ENCODE measurements at places on chromosomes 5 and 9.

- DNase-seq, result no peak
These were observed 36.4 kb downstream of the GARNL3 start for GRCh38 chr9:127300886-127301447.

GRCh38 chr5:175750511-175750931 is 92.7 kb downstream of the HRH2 start:
- DNase-seq, result no peak

GRCh38 chr5:135662061-135662481 is 83.3 kb upstream of the CXCL14 start:
- DNase-seq, result no peak

- no peak for DNase-seq
These were observed 449.5 kb downstream of the AGTPBP1 start for GRCh38 chr9:85292261-85292660.

GRCh38 chr5:2895876-2896275 is 144.4 kb upstream of the IRX2 start:
- no peak for DNase-seq

DNA sequence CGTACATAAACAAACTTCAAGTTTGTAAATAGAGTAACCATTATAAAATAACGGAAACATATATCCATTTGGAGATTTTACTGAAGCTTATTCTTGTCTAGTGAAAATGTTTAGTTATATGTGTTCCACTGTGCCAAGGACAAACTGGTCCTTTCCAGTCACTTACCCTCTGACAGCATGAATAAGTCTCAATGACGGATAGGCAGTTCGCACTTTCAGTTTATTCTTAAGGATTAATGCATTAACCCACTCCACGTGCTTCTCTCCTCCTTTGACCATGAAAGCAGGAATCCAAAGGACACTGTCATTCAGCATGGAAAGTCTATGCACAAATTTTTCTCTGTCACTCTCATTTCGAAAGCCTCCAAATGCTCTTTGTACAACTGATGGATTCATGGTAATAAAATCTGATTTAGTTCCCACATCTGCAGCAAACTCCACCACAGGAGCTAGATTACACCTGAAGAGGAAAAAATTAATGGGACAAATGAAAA is 47.1 kb downstream of the ST8SIA4 start:
- no peak for DNase-seq

DNA sequence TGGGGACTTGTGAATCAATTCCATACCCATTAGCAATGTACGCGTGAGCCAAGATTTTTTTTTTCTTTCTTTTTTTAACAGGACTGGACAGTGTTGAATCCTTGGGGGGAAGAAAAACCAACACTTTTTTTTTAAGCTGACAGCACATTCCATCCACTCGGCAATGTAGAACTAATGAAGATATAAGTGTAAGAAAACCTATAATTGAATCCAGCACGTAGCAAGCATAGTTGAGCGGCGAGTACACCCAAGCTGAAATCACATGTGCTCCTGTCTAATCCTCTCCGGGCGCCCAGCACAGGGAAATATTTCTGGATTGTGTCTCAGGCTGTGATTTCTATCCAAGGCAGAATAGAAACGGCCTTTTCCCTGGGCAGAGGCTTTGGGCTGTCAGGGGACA is 118.2 kb downstream of the BOD1 start:
- DNase-seq, result no peak

DNA sequence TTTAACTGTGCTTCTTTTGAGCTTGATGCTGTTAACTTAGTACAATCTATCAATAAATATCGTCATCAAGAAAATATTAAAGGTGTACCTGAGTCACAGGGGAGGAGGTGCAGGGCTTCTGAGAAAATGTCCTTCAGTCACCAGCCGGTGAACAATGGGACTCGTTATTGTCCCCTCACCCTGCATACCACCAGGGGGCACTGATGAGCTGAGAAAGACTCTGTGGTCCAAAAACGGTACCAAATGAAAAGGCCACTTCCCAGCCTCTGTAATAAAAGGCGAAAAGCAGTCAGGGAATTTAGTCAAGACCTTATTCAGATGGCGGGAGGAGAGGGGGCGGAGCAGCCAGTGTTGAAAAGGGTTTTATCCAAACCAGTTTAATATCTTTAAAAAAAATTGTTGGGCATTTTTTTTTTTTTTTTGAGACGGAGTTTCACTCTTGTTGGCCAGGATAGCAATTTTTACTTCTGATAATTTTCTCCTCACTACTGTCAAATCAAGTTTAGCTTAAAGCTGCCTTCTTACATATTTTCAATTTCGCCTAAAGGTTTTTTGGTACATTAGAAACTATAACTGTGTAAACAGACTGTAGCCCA is 271.9 kb upstream of the ADAMTS16 start:
- DNase-seq, result no peak

DNA sequence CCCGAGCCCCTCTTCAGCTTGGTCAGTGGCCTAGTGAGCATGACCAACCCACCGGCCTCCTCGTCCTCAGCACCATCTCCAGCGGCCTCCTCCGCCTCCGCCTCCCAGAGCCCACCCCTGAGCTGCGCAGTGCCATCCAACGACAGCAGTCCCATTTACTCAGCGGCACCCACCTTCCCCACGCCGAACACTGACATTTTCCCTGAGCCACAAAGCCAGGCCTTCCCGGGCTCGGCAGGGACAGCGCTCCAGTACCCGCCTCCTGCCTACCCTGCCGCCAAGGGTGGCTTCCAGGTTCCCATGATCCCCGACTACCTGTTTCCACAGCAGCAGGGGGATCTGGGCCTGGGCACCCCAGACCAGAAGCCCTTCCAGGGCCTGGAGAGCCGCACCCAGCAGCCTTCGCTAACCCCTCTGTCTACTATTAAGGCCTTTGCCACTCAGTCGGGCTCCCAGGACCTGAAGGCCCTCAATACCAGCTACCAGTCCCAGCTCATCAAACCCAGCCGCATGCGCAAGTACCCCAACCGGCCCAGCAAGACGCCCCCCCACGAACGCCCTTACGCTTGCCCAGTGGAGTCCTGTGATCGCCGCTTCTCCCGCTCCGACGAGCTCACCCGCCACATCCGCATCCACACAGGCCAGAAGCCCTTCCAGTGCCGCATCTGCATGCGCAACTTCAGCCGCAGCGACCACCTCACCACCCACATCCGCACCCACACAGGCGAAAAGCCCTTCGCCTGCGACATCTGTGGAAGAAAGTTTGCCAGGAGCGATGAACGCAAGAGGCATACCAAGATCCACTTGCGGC is 1.8 kb downstream of the EGR1 start:
- peak; percentile 18 for DNase-seq

GRCh38 chr9:129394061-129394885 is 216.2 kb upstream of the IER5L start:
- no peak for DNase-seq

DNA sequence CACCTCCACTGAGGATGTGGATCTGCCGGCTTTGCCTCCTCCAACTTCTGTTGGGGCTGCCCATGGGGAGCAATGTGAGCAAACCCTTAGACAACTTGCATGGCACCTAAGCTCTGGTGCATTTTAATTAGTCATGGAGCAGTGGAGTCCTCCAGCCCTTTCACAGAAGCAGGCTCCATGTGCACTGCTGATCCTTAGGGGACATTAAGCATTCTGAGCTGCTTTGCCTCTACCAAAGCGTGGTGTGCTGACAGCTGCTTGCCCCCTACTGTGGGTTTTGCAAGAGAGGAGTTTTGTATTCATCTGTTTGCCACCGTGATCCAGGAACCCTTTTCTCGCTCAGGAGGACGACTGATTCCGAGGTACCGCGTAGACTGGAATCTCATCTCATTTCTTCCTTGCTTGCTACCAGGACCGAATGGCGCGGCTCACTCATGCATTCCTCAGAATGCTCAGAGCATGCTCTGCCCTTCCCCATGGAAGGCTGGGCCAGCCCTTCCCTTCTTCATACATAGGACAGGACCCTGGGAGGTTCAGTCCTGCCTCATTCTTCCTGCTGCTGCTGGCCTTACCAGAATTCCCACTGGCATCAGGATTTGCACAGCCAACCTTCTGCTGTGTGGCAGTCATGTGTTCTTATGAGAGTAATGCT is 432.5 kb downstream of the GADD45G start:
- DNase-seq, result no peak

GRCh38 chr9:79945016-79945415 is 373.3 kb downstream of the TLE4 start:
- no peak for DNase-seq

GRCh38 chr5:8700222-8700621 is 831.3 kb downstream of the MTRR start:
- no peak for DNase-seq

GRCh38 chr9:38048316-38048969 is 20.6 kb downstream of the SHB start:
- no peak for DNase-seq

GRCh38 chr9:134396258-134396742 is 70.0 kb downstream of the RXRA start:
- DNase-seq, result peak; percentile 68

GRCh38 chr5:93280518-93280917 is 300.5 kb downstream of the NR2F1-AS1 start:
- DNase-seq, result no peak

DNA sequence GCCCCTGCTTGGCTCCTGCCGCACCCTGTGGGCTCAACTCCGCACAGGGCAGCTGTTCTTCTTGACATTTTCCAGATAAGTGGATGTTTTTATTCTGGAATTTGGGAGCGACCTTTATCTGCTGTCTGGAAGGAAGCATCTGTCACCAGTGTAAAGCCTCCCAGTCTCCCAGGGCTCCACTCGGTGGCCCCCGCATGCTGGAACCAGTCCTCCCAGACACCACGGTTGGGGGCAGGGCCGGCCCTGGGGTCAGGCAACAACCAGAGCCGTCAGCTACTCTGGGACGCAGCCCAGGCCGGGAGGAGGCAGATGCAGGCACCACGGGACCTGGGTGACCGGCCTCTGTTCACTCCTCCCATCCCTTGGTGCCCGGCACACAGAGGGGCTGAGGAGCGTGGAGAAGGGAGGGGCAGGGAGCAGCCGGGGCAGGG is 92.8 kb upstream of the ADAMTS2 start:
- DNase-seq, result no peak

- no peak for DNase-seq
These were observed 7.0 kb downstream of the PDE6A start for GRCh38 chr5:149937610-149938009.

- no peak for DNase-seq
These were observed 69.0 kb downstream of the MEF2C start for GRCh38 chr5:88813805-88814575.

DNA sequence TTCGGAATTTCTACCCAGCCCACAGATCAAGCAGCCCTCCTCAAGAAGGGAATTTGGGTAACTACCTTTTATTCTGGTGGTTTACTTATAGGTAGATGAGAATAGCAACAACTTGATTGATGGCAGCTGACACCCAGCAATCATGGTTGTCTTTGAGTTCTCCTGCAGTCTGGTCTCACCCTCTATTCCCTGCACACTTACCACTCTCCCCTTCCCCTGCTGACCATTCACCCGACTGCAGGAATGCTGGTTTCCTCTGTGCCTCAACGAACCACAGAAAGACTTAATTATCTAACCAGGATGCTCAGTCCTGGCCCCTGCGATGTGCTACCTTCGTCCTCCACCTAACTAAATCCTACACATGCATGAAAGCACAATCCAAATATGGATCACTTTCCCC is 243.0 kb downstream of the RFK start:
- DNase-seq, result no peak

GRCh38 chr9:68437785-68438184 is 81.4 kb downstream of the PGM5 start:
- DNase-seq, result no peak

- DNase-seq, result no peak
These were observed 103.4 kb upstream of the RAI14 start for GRCh38 chr5:34552686-34553085.

DNA sequence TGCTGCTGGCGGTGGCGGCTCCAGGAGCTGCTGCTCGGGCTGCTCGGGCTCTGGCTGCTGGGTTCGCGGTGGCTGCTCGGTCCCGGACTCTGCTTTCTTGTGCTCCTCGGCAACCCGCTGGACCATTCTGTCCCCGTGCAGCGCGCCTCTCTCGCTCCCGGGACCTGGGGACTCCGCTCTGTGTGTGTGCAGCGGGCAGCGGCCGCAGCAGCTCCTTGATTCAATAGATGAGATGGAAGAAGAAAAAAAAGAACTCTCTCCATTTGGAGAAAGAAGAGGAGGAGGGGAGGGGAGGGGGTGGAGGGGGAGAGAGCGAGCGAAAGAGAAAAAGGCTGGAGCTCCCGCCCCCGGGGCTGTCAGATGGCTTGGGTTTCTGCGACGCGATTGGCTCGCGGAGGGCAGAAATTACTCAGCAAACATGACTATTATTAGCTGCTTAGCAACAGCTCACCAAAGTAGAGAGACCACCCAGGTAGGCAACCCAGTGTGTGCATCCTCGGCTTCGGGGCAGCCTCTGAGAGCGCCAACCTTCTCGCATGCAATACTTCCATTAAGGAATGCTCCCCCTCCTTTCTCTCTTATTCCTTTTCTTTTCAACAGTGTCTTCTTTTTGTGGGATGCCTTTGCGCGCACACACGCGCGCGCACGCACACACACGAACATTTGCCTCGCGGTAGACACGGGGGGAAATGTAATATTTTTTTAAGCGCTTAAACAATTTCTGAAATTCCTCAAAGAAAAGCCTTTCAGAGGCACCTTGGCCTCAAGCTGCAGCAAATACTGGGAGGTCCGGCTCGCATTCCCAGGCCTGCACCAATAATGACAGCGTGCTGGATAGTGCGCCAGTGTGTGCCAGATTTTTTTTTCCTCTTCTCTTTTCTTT is 7.6 kb downstream of the PTCH1 start:
- DNase-seq, result peak; percentile 69

- no peak for DNase-seq
These were observed 133.3 kb upstream of the IFNE start for GRCh38 chr9:21615446-21615845.

GRCh38 chr5:23635938-23636337 is 128.5 kb downstream of the PRDM9 start:
- DNase-seq, result no peak

- DNase-seq, result peak; percentile 10
These were observed 120.0 kb upstream of the ACOT12 start for GRCh38 chr5:81513982-81514381.

DNA sequence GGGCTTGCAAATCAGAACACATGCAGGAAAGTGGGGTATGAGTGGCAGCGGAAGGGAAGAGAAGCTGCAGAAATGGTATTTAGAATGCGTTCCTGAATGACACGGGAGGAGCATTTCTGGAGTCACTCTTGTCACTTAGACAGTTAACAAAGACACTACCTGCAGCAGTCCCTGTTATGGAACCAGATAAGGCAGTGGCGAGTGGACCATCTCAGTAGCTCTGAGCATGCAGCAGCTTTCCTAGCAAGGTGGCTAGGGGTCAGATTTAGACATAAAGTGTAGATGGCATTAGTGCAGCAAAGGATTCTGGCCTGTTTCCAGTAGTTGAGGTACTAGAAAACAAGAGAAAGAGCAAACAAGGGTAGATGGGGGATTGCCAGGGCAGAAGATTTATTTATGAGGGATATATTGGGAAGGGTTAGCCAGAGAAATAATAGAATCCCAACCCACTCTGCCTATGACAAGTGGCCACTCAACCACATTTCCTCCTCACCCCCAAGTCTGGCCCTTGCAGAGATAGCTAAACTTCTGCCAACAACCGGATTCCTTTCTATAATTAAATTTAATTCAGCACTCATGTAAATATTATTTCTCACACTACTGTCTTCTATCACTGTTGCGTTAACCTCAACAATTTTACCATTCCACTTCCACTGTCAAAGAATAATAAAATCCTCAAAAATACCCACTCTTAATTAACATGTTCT is 201.6 kb downstream of the DCP2 start:
- no peak for DNase-seq
